ENCODE measurements at places on chromosomes 3 and 15.

- DNase-seq, result no peak
Measured at GRCh38 chr15:91407269-91407889, 307.3 kb downstream of the SV2B start.

DNA sequence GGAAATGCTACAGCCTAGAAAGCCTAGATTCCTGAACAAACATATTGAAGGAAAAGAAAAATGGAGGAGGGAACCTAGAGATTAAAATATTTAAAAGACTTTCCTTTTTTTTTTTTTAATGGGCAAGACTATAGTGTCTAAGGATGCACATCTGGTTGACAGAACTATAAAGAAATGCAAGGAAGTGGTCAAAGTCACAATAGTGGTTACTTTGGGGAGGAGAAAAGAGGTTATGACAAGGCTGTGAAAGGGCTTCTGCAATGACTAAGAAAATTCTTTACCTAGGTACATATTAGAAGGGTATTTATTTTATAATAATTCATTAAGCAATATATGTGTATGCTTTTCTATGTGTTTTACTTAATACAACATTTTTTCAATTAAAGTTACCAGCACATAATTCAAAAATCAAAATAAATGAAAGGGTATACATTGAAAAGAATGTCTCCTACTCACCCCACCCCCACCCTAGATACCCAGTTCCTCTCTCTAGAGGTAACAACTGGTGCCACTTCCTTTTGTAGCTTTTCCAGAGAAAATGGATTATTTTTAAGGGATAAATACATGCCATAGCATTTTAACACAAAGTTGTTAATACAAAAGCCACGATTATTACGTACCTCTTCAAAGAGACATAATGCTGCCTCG lies 70.1 kb downstream of the HERC1 start:
- DNase-seq, result no peak

DNA sequence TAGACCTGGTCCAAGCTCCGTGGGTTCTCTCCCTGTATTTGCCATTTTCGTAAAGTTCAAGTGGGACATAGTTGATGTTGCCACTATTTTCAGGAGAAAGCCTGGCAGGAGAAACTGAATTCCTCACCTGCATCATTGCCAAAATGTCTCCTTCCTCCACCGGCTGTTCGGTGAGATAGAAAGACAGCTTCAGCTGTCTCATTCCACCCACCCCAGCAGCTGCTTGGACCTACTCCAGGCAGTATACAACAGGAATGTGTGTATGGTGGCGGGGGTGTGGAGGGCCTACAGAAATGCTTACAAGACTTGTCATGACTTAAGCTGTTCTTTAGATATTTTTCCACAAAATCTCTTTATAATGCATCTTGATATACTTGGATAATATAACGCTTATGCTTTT lies 132.7 kb upstream of the RAP2B start:
- DNase-seq, result peak; percentile 71

- DNase-seq, result no peak
Measured at GRCh38 chr3:33645060-33645647, 72.9 kb downstream of the CLASP2 start.

GRCh38 chr3:11155341-11156025 lies 1.2 kb downstream of the HRH1 start:
- peak; percentile 11 for DNase-seq

- peak; percentile 48 for DNase-seq
Measured at GRCh38 chr3:15384510-15385237, 42.7 kb downstream of the METTL6 start.

- DNase-seq, result no peak
Measured at GRCh38 chr3:124386996-124387595, 343.2 kb upstream of the UMPS start.

DNA sequence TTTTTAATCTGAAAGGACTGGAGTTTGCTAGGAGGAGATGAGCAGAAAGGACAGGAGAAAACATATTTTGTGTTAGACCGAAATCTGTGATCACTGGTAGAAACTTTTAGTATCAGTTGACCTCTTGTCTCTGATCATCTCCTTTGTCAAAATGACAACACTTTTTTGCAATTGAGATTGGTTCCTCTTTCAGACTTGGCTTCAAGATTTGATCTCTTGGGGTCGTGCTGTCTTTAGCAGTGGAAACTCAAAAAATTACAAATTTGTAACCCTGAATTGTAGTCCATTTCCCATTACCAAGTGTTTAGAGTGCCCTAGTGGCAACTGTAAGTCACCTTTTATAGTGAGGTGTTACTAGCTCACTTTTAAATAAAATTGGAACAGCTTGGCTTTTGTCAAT lies 107.4 kb downstream of the KLHL25 start:
- no peak for DNase-seq

GRCh38 chr3:196055240-196055639 lies 26.6 kb downstream of the TFRC start:
- peak; percentile 48 for DNase-seq

DNA sequence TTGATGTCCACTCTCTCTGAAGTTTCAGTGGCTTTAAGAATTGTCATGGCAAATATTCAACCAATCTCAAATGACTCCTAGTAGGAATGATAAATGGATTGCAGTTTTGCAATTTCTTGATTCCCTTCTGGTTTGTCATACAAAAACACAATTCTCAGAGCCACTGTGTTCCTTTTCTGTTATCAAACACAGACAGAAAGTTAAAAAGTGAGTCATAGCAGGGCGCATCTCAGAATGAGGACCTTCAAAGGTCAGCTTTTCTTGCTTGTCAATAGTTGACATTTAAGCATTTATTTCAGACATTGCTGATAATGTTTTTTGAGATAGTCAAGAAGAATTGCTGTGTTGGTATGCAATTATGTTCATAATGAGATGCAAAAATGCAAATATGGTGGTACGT lies 405.9 kb downstream of the NR2F2 start:
- no peak for DNase-seq

DNA sequence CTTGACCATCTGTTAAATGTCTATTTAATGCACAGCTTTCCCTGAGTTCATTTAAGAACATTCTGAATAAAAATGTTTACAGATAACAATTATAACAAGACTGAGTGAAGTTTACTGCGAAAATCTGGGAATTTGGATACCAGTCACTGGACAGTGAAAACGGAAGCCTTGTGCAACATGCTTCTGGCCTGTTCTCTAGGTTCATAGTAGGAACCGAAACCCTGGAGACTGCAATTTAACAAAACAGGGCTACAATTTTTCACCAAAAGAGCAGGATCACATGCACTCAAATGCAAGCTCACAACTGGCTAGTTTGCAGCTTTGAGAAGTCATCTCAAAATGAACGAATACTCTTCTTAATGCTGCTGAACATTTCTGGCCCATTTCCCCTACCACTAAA lies 435.9 kb downstream of the NR2F2 start:
- DNase-seq, result no peak

DNA sequence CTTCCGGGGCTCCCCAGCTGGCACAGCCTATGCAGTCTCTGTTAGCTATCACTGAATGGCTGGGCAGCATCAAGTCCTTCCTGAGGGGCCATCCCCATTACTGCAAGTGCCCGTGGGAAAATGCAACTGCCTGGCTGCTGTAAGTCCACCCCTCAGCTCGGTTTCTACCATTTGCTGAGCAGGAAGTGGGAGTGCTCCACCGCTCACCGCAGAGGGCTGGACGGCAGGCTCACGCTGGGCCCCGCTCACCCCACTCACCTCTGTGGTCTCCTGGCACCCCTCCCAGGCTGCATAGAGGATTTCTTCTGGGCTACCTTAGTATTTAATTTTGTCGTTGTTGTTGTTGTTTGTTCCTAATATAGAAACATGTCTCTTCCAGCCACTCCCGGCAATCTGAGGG lies 270.2 kb downstream of the PLCL2 start:
- no peak for DNase-seq

DNA sequence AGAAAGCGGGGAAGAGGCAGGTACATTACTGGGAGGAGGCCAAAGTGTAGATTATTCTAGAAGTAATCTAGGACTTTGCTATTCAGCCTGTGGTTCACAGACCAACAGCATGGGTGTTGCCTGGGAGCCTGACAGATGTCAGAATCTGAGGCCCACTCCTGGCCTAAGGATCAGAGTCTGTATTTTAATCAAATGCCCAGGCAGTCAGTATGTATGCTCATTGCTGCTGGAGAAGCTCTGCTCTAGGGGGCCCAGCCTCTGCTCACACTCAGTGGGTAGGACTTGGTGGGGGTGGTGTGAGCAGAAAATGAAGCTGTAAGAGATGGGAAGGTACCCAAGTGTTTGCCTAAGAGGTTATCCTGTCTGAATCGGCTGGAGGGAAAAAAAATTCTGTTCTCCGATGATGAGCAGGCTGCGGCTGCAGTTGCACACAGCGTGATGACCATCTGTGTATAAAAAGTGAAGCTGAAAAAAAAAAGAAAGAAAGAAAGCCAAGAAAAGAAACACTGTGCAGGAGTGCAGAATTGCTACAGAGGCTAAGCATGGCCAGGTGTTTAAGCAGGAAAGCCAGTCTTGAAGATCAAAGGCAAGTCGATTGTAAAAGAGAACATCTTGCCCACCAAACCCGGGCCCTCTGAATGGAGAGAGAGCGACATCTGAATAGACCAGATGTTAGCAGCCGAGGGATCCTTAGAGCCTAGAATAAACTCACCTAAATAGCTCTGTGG lies 65.2 kb downstream of the EIF4E3 start:
- no peak for DNase-seq

GRCh38 chr3:15636028-15636709 lies 34.6 kb downstream of the BTD start:
- no peak for DNase-seq

GRCh38 chr3:100257586-100257985 lies 3.2 kb upstream of the TBC1D23 start:
- no peak for DNase-seq

GRCh38 chr3:50264383-50264963 lies 4.5 kb upstream of the SEMA3B start:
- no peak for DNase-seq

- peak; percentile 28 for DNase-seq
Measured at GRCh38 chr15:98650417-98651035, 2.2 kb downstream of the IGF1R start.

DNA sequence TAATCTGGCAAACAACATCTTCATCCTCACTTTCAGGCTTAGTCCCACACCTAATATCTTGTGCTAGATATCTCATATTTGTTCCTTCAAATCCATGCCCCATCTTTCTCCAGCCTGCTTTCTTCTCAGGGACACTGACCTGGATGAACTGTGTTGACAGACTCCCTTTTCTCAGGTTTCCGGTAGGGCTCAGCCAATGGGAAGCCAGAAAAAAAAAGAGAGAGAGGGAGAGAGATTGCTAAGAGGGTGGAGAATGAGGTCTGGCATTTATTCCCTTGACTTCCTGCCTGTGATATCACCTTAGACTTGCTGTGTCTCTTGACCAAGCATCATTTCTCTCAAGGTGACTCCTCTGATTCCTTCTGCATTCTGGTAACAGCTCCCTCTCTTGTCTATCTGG lies 145.6 kb upstream of the ABI3BP start:
- DNase-seq, result no peak

DNA sequence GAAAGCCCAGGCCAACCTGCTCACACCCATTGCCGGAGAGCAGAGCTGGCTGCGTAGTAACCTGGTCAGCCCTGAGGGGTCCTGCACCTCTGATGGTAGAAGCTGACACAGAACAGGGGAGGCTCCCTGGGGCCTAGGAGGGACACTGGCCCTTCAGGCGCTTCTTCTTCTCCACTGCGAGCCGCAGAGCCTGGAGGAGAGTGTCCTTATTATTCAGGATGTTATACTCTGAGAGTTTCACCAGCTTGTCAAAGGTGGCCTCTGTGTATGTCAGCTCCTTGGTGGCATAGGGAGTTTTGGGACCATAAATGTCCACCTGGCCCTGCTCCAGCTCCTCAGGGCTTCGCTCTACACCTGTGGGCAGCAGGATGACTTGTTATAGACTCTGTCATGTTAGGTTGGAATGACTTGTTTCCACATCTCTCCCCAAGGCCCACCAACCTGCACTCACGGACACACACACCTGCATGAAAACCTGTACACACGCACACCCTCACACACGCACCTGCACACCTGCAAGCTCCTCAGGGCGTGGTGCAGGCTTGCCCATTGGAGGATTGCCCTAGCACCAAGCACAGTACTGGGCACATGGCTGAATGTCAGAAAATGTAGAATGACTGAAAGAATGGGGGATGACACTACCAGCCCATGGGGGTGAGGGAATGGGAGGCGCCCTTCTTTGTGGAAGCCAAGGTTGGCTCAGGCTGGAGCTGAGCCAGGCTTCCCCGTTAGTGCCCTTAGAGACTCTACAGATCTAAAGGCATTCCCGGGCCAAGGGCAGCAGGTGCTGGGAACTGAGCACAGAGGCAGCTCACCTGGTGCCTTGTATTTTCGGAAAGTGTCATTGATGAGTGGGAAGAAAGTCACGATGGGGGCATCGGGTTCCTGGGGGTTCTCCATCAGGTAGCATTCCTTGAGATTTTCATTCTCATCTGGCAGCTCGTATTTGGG lies 11.5 kb upstream of the EHD4 start:
- DNase-seq, result no peak

DNA sequence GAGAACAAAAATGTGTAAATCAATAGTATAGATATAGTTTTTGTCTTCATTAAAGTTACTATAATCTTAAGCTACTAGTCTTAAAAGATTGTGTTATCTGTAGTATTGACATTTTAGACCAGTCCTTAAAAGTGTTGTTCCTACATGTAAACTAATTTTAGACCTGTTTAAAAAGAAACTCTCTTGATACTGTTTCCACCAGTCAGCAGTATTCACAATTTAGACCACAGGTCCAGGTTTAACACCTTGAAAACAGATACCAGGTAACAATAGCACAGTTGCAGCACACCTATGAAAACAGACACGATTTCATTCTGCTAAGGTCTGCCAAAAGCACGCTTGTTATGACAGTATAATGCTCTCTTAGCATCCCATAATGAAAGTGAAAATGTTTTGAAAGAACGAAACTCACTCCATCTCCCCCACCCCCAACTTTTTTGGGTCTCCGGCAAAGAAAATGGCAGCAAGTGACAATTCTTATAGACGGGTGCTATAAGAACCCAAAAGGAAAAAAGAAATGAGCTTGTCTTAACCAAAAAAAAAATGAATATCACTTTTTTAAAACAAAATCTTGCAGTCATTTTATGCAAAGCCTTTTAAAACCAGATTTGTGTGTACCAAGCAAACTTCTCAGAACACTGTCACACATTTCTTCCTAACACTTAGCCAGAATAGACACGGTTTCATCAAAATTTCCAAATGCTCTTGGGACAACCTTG lies 1.6 kb downstream of the EIF4E3 start:
- DNase-seq, result no peak

DNA sequence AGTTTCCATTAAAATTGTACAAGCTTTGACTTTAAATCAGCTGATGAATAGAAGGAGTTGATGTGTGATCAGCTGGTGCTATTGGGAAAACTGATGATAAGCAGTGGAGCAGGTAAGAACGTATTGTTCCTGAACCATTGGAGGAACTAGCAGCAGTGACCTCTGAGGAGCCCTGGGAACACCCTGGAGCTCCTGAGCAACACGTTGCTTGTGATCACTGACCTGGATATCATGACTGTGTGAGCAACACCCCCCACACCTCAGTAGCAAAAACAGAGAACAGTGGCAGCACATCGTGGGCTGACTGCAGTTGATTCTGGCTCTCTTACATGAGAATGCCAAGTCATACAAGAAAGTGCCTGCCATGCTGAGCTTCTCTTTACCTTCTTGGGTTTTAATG lies 72.9 kb downstream of the BLM start:
- no peak for DNase-seq

Data from hematopoietic multipotent progenitor cell treated with erythropoietin and hydrocortisone succinate and interleukin-3 and kit ligand, for 8 days (in vitro differentiated cells).